ENCODE measurements at places on chromosomes 4 and X.
A peak's percentile ranks its signal among the peaks of the same experiment; 100 is the strongest.

- no peak for DNase-seq
These were observed 186.0 kb upstream of the FAM241A start for GRCh38 chr4:111959222-111959621.

DNA sequence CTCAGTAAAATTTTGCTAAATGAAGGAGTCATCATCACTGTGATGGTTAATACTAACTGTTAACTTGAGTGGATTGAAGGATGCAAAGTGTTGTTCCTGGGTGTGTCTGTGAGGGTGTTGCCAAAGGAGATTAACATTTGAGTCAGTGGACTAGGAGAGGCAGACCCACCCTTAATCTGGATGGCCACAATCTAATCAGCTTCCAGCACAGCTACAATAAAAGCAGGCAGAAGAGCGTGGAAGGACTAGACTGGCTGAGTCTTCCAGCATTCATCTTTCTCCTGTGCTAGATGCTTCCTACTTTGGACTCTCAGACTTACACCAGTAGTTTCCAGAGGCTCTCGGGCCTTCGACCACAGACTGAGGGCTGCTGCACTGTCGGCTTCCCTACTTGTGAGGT, 21.3 kb upstream of the WDR44 start:
- DNase-seq, result no peak

DNA sequence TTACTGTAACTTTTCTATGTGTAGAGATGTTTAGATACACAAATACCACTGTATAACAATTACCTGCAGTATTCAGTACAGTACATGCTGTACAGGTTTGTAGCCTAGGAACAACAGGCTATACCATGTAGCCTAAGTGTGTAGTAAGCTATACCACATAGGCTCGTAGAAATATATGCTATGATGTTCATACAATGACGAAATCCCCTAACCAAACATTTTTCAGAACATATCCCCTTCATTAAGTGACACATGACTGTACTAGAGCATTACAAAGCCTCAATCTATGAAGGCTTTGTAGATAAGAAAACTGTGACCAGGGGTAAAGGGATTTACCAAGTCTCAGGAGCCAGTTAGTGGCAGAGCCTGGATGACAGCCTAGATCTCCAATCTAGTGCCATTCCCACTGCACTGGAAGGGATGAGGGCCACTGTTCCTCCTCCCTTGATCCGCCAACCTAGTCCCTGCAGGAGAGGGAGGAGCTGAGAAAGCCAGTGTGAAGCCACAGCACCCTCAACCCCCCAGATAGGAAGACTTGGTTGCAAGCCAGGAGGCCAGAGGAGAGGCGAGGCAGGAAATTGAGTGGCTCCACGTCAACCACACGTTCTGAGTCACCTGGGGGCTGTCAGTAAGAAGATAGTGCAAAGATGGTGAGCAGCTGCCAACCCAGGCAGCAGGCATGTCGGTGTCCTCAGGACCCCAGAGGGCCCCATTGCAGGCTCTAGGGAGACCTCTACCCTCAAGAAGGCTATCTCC, 227.7 kb downstream of the BCOR start:
- no peak for DNase-seq

GRCh38 chr4:136763919-136764318, 768.4 kb downstream of the PCDH18 start:
- no peak for DNase-seq

DNA sequence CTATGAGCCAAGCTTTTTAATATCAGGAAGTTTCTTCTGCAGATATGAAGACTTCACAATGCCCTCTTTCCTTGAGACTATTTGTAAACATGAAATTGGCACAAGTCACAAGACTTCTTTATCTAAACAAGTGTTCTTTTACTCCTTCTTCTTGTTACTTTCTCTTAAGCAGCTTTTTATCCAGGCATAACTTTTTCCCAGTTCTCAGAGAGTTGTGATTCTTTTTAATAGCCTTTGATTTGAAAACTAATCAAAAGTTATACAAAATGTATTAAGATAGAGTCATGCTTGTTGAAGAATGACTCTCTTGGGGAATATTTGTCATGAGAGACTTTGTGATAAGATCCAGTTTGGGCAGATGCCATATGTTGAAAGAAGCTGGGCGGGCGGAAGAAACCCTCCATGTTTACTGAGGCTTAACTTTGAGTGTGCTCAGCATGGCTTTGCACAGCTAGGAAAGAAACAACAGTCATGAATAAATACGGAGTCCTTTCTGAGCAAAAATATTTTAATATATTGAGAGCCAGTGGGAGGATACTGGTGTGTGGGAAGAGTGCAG, 39.3 kb downstream of the SYTL5 start:
- DNase-seq, result peak; percentile 50

Data from Caco-2 (cell line).